ENCODE measurements at places on chromosomes 3 and 15.

- no peak for DNase-seq
These were observed 102.4 kb downstream of the FRMD4B start for GRCh38 chr3:69283496-69283895.

GRCh38 chr3:195187609-195188425, 83.1 kb downstream of the XXYLT1 start:
- no peak for DNase-seq

DNA sequence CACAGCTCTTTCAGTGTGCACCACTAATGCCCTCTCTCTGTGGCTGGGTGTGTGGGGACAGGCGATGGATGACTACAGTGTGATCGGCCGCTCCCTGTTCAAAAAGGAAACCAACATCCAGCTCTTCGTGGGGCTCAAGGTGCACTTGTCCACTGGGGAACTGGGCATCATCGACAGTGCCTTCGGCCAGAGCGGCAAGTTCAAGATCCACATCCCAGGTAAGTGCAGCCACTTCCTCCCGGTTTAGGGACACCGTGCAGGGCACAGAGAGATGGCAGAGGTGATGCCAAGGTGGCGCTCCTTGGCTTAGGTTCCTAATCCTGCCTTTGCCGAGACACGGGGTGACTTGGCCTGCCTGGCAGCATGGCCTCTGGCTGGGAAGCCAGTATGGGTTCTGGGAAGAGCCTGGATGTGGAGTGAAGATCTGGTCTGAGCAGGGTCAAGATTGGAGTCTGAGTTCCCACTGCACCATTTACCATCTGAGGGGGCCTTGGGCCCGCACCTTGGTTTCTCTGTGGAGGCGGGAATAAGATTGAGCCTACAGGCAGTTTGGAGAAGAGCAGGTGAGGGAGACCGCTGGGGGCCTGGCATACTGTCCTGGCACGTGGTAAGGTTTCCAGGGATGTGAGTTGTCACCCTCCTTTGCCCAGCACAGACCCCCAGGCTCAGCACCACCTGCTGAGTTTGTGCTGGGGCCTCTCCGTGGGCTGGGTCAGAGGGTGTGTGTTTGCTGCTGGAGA, 108.4 kb downstream of the DNAJB8 start:
- no peak for DNase-seq

GRCh38 chr3:117435506-117435905, 725.9 kb downstream of the TUSC7 start:
- DNase-seq: no peak

GRCh38 chr3:107987036-107987939, 103.5 kb downstream of the CD47 start:
- DNase-seq: no peak

DNA sequence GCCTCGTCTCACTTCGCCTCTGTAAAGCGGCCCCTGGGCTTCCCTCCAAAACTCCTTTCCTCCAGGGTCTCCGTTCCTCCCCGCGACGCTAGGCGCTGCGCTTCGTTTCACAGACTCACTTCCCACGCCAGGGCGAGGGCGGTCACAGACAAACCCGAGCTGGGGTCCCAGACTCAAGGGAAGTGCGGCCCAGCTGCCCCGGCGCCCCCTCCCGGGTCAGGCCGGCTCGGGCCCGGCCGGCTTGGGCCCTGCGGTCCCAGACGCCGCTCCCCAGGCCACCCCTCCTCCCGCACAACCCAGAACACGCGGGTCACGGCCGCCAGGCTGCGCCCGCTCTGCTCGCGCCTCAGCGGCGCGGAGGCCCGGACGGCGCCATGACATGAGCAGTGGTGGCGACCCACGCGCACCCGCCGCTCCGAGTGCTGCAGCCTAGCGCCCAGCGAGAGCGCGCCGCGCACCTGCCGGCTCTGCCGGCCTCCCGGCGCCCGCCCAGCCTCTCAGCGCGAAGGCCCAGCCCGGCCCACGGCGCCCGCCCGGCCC, 547 bp downstream of the NUP210 start:
- peak; percentile 26 for DNase-seq

DNA sequence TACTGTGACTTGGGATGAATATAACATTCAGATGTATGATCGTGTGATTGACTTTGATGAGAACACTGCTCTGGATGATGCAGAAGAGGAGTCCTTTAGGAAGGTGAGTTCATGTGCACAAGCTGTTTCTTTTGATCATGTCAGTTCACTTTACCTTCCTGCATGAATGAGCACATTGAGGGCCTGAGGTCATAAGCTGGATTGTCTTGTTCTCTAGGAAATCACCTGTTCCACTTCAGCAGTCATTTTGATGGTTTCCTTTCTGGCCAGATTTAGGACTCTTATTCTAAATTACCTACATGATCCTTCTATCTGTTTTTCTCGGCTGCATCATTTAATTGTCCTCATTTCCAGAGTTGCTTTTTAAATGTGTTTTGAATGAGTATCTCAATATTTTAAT, 4.1 kb downstream of the RCN2 start:
- no peak for DNase-seq

- peak; percentile 3 for DNase-seq
These were observed 60.6 kb downstream of the WNT5A start for GRCh38 chr3:55426486-55426885.

DNA sequence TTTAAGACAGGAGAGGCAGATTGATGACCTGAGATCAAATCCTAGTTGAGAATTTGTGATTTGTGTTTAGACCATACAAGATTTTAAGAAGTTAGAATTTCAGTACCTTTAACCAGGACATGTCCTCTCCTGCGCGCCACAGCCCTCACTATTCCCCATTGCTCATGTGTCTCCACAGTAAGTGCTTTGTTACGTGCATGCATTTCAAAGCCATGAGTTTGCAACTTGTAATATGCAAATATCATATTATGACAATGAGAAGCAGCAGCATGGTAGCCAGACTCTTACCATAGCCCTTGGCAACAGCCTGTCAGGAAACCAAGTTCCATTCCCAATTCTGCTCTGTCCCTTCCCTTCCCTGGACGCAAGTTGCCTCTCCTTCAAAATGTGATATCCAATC, 73.3 kb upstream of the ATP13A5 start:
- no peak for DNase-seq

- peak; percentile 38 for DNase-seq
These were observed 293.3 kb upstream of the THBS1 start for GRCh38 chr15:39287322-39288195.

- DNase-seq: no peak
These were observed 71.1 kb upstream of the SPATA12 start for GRCh38 chr3:56989169-56989976.

DNA sequence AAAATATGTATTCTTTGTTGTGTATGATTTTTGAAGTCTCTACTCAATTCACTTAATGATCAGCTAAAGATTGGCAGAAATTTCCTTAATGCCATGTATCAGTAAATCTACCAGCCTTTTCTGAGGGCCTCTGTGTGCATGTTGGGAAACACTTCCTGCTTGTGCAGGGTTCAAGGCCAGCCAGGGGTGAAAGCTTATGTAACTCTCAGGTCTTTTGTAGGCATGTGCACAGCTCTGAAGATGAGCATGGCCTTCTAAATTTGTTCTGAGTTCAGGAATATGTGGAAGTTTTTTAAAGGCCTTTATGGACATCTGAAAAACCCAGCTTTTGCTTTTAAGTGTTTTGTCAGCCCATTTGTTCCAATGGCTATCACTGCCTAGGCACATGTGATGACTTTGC, 82.7 kb downstream of the ROBO1 start:
- no peak for DNase-seq

GRCh38 chr3:185825006-185825638, at the start of gene IGF2BP2:
Gene IGF2BP2 (minus strand): TSS chr3:185825042. CDS start chr3:185824960, 82 bp downstream.
- DNase-seq: peak; percentile 66
